NCI-H524 (cell line): ENCODE measurements at places on chromosomes 5 and 9.
A peak's percentile ranks its signal among the peaks of the same experiment; 100 is the strongest.

DNA sequence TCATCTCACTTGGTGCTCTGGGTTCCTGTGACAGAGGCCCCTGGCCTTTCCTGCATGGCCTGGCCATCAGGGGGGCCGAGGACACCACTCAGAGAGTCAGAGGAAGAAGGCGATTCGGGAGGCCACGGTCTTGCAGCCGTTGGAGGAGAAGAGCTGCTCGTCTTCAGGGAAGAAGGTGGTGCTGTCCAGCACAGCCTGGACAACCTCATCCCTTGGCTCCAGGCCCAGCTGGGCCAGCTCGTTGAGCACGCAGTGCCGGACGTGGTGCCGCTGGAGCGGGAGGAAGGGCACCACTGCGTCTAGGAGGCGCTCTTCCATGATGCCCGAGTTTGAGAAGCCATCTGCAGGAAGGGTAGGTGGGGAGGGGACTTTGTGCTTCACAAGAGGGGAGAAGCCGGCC lies 3.2 kb downstream of the TOR2A start:
- no peak for DNase-seq

- DNase-seq, result peak; percentile 3
Observed at GRCh38 chr5:52801329-52801728, 13.6 kb downstream of the ITGA1 start.

DNA sequence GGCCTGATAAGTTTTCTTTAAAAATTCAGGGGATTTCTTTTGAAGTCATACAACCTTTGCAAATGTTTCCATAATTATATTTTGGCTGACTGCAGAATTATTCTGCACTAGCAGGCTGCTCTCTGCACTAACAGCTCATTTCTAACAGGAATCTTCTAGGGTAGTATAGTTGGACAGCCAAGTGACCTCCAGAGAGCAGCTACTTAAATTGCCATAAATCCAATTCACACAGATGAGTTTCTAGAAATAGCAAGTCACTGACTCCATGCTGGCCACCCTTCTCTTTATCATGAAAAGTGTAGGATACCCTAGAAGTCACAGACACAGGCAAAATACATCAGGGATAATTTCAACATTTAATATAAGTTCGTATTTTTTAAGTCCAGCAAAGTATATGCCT lies 110.9 kb upstream of the TARS1 start:
- no peak for DNase-seq

GRCh38 chr5:5078009-5078897 lies 61.9 kb upstream of the ADAMTS16 start:
- no peak for DNase-seq

DNA sequence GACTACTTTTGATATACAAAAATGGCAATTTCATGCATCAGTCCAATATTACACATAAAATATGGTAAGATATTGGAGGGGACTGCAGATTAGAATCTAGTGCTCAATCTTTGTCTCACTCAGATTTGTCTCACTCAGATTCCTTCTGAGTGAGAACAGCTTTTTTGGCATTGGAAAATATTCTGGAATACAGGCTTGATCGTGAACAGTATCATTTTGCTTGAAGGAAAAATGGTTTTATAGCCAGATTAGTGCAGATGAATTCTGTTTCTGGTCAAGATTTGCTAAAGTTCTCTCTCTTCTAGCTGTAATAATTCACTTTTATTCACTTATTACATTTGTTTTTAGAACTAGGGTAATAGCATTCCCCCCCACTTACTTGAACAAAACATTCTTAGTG lies 51.2 kb downstream of the MAN2A1 start:
- no peak for DNase-seq

- DNase-seq, result no peak
Observed at GRCh38 chr5:8766448-8766847, 779.4 kb downstream of the SEMA5A start.

DNA sequence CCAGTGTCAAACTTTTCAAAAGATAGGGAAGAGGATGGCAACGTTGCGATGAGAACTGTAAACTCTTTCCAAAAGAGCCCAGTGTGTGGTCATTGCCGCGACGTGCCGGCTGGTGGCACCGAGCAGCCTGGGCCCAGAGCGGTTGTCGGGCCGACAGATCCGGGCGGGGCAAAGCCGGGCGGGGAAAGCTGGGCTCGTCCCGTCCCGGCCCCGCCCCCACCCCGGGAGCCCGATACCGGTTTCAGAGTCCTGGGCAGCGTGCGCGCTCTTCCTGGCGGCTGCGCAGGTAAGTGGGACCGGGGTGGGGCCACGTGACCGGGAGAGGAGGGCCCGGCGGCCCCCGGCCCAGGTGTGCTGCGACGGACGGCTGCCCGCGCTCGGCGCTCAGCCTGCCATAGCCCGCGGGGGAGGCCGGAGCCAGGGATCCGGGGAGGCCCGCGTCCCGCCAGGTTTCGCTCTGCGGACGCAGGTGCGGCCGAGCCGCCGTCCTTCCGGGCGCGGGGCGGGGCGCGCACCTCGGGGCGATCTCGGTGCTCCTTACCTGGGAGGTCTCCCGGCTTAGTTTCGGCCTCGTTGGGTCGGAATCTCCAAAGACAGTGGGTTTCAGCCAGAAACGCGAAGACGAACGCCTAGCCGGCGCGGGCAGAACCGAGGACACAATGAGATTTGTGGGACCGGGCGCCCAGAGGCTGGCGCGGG lies at the start of gene MARVELD2:
MARVELD2 (plus strand) TSS at position 232 of the 699 bp plus-strand sequence. CDS start 4,270 bp downstream, outside the sequence.
- DNase-seq, result no peak

GRCh38 chr9:125922854-125923253 lies 175.7 kb downstream of the PBX3 start:
- no peak for DNase-seq

- DNase-seq, result no peak
Observed at GRCh38 chr5:172972552-172972951, 11.0 kb upstream of the ATP6V0E1 start.

DNA sequence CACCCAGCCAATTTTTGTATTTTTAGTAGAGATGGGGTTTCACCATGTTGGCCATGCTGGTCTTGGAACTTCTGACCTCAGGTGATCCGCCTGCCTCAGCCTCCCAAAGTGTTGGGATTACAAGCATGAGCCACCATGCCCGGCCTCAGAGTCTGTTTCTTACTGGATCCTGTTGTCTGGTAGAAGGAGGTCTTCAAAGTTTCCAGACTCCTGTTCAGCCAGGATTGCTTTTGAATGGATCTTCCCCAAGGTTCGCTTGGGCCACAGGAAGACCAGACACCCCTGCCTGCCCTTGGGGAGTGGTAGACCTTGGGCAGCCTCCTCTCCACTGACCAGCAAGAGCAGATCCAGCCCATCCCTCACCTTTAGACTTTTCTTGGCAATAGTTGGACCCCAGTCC lies 7.6 kb upstream of the LCN2 start:
- no peak for DNase-seq

GRCh38 chr5:136057401-136058038 lies 28.7 kb downstream of the TGFBI start:
- DNase-seq, result no peak

DNA sequence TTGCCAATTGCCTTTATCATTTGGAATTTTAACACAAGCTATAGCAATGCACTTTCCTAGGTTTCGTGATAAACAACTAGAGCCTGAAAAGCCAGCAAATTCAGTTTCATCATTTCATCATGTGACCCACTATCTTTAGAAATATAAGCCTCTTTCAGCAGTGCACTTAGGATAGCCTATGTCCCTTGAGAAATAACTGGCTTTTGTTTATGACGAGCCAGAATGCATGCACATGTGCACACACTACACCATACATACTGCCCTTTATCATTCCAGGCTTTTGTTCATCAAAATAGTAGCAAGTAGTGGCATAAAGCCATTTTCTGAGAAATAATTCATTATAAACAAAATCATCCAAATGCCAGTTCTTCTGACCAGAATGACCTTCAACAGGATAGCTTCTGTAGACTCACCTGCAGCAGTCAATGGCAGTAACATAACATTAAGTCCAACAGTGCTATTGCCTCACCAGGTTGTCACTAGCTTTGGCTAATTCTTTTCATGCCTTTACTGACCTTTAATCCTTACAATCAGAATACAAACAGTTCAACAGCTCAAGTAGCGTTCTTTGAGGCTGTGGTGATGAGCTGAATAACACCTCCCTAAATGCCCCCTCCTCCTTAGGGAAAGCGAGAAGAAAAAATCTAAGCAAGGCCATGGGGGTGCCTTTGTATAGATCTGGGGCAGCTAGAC lies 132.3 kb upstream of the SMARCA2 start:
- no peak for DNase-seq
